ENCODE measurements at places on chromosomes 7 and 10.
A peak's percentile ranks its signal among the peaks of the same experiment; 100 is the strongest.

GRCh38 chr10:77904100-77904840, 22.3 kb downstream of the DLG5 start:
- H3K4me1 ChIP-seq = peaks cover 28% of the 10 kb centered on the region
- no peak overlapping the region for H3K27ac ChIP-seq
- H3K36me3 ChIP-seq = peaks cover 3% of the 10 kb centered on the region
- H3K27me3 ChIP-seq = no peaks in the 10 kb centered on the region
- DNase-seq = no peak
- H3K4me3 ChIP-seq = no peak overlapping the region

- H3K27ac ChIP-seq = no peak overlapping the region
- no peaks in the 10 kb centered on the region for H3K36me3 ChIP-seq
- DNase-seq = no peak
- H3K27me3 ChIP-seq = no peaks in the 10 kb centered on the region
Measured at GRCh38 chr10:50379616-50380015, 128.3 kb upstream of the ASAH2 start.

DNA sequence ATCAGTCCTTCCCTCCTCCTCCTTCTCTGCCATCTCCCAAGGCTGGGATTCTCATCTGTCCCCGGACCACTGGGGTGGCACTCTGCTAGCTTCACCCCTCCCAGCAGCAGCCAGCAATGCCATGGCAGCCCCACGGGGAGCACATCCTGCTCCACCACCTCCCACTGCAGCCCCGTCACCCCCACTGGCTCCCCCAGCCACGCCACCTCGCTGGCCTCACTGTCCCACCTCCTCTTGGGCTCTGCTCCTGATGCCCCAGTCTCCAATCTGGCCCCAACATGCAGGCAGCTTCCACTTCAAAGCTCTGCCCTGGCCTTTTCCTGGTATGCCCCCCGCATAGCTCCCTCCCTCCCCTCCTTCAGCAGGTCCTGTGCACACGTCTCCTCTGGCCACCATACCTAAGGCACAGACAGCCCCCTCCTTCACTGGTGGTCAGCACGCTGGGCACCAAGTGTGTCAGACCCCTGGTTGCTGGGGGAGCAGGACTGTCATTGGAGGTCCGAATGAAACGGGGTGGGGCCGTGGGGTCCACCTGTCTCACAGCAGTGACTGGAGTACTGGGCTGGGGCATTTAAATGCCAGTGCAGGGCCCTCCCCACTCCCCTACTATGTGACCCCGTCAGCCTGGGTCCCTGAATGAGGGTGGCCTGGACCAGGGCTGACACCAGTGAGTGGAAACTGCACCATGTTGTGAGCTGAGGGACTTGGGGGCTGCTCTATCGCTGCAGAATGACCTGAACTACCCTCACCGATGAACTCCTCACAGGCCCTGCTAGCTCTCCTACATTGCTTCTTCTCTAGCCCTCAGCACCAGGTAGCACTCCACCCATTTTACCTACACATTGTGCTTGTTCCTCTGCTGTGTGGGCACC, 38.7 kb downstream of the RASGEF1A start:
- DNase-seq = no peak
- no peak overlapping the region for H3K4me3 ChIP-seq
- H3K27me3 ChIP-seq = peaks cover 9% of the 10 kb centered on the region
- no peaks in the 10 kb centered on the region for H3K36me3 ChIP-seq

DNA sequence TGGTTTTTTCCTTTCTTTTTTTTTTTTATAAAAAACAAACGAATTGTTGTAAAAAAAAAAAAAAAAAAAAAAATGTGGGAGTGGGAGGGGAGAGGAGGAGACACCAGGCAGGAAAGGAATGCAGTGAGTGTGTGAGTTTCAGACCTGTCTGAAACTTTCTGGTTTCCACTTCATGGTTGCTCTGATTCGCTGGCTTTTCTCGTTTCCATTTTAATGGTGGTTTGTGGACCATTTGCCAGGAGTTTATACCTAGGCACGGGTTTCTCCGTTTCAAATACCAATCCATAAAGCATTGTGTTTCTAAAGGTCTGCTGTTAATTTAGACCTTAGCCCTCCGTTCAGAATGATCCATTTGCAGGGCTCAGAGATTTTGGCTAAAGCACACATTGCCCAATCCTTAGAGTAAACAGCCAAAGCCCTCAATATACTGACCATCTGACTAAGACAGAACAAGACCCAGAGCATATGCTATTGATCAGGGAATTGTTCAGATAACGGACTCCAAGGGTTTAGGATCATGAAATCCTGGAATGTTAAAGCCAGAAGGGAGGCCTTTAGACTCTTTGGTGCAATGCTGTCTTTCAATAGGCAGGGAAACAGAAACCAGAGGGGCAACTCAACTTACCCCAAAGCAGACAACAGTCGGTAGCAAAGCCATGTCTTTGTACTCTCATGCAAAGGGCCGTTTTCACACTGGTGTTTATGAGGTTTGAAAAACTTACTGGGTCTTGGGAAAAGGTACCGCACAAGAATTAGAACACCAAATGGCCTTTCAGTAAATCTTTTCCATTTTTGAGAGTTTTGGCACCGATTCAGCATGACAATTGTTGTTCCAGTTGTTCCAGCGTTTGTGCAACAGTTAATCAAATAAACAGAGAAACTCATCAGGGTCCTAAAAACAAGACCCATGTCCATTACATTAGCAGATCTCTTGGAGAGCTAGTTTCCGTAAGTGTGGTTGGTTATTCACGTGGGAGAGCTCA, 94.3 kb upstream of the AGBL3 start:
- H3K27me3 ChIP-seq = no peaks in the 10 kb centered on the region
- no peaks in the 10 kb centered on the region for H3K36me3 ChIP-seq
- H3K27ac ChIP-seq = peak overlapping the region; percentile 82
- H3K4me1 ChIP-seq = peaks cover 67% of the 10 kb centered on the region
- H3K4me3 ChIP-seq = peak overlapping the region; percentile 53
- no peak for DNase-seq

- no peaks in the 10 kb centered on the region for H3K36me3 ChIP-seq
- H3K27ac ChIP-seq = no peak overlapping the region
- peaks cover 21% of the 10 kb centered on the region for H3K4me1 ChIP-seq
Measured at GRCh38 chr10:116888380-116889055, 39.2 kb downstream of the ENO4 start.

DNA sequence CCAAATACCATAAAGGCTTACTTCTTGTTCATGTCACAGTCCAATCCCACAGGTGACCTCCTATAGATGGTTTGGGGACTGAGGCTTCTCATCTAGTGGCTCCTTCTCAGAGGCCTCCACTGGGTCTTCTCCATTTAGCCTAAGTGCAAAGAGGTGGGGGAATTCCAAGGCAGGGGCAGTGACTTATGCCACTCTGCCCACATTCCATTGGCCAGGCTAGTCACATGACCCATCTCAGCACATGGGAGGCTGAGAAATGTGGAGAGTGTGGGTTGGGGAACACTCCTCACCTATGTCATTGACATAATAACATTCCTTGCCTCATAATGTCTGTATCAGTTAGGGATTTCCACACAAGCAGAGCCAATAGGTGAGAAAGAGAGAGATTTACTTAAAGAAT, 104.3 kb upstream of the PLXNA4 start:
- H3K27ac ChIP-seq = no peak overlapping the region
- H3K27me3 ChIP-seq = no peaks in the 10 kb centered on the region
- H3K36me3 ChIP-seq = no peaks in the 10 kb centered on the region
- H3K4me3 ChIP-seq = no peak overlapping the region
- no peak for DNase-seq

DNA sequence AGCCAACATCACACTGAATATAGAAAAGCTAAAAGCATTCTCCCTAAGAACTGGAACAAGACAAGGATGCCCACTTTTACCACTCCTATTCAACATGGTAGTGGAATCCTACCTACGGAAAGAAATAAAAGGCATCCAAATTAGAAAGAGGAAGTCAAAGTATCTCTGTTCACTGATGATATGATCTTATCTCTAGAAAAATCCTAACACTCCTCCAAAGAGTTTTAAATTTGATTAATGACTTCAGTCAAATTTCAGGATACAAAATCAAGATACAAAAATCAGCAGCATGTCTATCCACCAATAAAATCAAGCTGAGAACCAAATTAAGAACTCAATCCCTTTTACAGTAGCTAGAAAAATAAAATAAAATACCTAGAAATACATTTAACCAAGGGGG, 35.3 kb upstream of the TNKS2 start:
- no peaks in the 10 kb centered on the region for H3K4me1 ChIP-seq
- no peak overlapping the region for H3K27ac ChIP-seq
- H3K27me3 ChIP-seq = no peaks in the 10 kb centered on the region
- H3K36me3 ChIP-seq = no peaks in the 10 kb centered on the region
- H3K4me3 ChIP-seq = no peak overlapping the region
- DNase-seq = no peak

GRCh38 chr10:75825235-75825634, 393.8 kb downstream of the LRMDA start:
- H3K4me1 ChIP-seq = peaks cover 6% of the 10 kb centered on the region
- H3K36me3 ChIP-seq = no peaks in the 10 kb centered on the region
- H3K27me3 ChIP-seq = no peaks in the 10 kb centered on the region
- no peak for DNase-seq
- no peak overlapping the region for H3K27ac ChIP-seq

DNA sequence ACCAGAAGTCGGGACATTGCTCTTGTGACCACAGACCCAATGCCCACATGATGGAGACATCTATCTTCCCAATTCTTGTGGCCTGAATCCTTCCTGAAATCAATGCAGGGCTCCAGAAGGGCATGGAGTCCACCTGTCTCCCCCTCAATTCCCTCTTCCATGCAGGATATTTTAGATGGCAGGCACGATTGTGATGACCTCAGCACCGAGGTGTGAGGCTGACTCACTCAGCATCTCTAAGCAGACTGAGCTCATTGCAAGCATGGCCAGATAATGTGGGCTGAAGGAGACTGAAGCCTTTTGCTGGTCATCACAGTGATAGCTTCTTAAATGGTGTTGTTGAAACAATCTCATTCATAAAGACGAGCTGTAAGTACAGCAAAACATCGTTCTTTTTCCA, 374.9 kb upstream of the PODXL start:
- peaks cover 4% of the 10 kb centered on the region for H3K27me3 ChIP-seq
- no peak overlapping the region for H3K4me3 ChIP-seq
- DNase-seq = no peak
- no peaks in the 10 kb centered on the region for H3K4me1 ChIP-seq

DNA sequence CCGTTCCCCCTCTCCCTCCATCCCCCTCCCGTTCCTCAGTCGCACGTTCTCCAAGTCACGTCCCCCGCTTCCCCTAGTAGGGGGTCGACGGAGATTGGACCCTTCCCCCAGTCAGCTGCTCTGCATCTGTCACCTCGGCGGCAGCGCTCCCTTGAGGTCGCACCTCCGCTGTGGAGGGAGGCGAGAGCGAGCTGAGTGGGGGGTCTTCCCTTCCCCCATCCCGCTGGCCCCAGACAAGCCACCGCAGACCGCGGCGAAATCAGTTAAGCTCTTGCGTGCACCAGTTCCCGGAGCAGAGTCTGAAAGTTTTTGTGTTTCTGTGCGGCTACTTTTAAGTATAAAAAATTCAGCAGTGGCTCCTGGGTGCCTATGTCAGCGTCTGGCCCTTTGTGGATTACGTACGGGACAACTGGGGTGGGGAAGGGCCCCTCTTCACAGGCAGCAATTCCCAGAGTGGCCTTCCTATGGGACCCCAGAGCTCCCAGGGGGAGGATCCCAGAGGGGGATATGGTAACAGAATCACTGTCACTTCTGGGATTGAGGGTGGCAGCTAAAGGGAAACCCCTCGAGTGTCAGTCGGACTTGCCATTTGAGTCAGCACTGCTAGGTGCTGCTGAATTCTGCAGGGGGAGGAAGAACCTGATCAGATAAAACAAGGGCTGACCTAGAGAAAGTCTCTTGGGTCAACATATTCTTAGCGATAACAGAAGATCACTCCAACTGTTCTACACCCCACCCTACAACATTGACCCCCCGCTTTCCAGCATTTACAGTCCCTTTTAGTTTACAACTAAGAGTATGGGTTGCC, 12.5 kb upstream of the DDIT4 start:
- H3K36me3 ChIP-seq = no peaks in the 10 kb centered on the region
- H3K4me3 ChIP-seq = peak overlapping the region; percentile 60
- peak overlapping the region; percentile 93 for H3K27ac ChIP-seq
- peaks cover 61% of the 10 kb centered on the region for H3K4me1 ChIP-seq

DNA sequence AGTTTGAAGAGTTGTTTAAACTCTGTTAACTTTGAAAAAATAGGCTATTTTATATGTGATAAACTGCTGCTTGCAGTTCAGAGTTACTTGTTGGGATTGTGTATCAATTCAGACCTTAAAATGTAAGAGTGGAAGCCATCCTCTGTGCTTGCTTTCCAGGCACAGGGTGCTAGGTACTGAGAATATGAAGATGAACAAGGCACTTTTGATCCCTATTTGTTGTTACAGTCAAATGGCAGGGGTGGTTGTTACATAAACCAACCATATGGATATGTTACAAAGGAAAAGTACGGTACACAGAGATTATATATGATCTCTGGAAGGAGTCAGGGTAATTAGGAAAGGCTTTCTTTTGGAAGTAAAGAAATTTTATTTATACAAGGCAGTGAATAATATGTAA, 63.8 kb downstream of the REEP3 start:
- H3K27me3 ChIP-seq = no peaks in the 10 kb centered on the region
- peaks cover 36% of the 10 kb centered on the region for H3K4me1 ChIP-seq
- H3K36me3 ChIP-seq = no peaks in the 10 kb centered on the region
- DNase-seq = no peak
- H3K4me3 ChIP-seq = no peak overlapping the region

DNA sequence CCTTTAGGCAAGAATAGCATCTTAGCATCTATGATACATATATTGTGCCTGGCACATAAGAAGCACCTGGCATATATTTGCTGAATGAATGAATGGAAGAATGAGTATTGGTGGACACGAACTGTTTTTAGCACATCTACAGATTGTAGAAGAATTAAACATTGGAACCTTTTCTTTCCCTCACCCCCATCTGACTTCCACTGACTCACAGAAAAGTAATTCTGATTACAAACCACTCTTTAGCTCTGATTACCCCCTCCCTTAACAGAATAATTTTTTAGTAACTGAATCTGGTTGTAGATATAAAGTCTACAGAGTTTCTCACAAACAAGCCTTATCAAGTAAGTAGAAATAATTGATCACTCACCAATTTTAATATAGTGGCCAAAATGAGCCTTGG, 31.9 kb downstream of the SLC26A4 start:
- H3K27me3 ChIP-seq = no peaks in the 10 kb centered on the region
- H3K27ac ChIP-seq = no peak overlapping the region
- H3K4me3 ChIP-seq = no peak overlapping the region
- H3K4me1 ChIP-seq = peaks cover 24% of the 10 kb centered on the region
- no peak for DNase-seq

DNA sequence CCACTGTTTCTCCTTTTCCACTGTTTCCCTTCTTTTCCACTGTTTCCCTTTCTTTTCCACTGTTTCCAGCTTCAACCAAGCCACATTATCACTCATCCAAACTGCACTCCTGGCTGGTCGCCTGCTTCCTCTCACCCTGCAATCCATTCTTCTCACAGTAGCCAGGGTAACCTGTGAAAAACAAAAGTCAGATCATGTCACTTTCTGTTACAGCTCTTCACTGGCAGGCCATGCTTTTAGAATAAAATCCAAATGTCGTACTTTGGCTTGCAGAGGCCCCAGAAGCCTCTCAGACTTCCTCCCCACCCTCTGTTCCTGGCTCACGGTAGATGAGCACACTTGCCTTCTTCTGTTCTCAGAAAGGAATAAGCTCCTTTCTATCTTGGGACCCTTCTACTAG, 33.9 kb downstream of the STARD3NL start:
- peak overlapping the region; percentile 50 for H3K27ac ChIP-seq
- H3K4me1 ChIP-seq = peaks cover 34% of the 10 kb centered on the region
- peaks cover 30% of the 10 kb centered on the region for H3K36me3 ChIP-seq
- H3K4me3 ChIP-seq = no peak overlapping the region
- H3K27me3 ChIP-seq = no peaks in the 10 kb centered on the region
- DNase-seq = no peak

GRCh38 chr7:36366005-36366717, 23.5 kb upstream of the ANLN start:
- DNase-seq = no peak
- peak overlapping the region; percentile 97 for H3K4me3 ChIP-seq
- H3K27me3 ChIP-seq = no peaks in the 10 kb centered on the region
- no peaks in the 10 kb centered on the region for H3K36me3 ChIP-seq
- peaks cover 15% of the 10 kb centered on the region for H3K4me1 ChIP-seq

All from esophagus muscularis mucosa (tissue), 4 donors.